ENCODE measurements at places on chromosomes 12 and 14.

DNA sequence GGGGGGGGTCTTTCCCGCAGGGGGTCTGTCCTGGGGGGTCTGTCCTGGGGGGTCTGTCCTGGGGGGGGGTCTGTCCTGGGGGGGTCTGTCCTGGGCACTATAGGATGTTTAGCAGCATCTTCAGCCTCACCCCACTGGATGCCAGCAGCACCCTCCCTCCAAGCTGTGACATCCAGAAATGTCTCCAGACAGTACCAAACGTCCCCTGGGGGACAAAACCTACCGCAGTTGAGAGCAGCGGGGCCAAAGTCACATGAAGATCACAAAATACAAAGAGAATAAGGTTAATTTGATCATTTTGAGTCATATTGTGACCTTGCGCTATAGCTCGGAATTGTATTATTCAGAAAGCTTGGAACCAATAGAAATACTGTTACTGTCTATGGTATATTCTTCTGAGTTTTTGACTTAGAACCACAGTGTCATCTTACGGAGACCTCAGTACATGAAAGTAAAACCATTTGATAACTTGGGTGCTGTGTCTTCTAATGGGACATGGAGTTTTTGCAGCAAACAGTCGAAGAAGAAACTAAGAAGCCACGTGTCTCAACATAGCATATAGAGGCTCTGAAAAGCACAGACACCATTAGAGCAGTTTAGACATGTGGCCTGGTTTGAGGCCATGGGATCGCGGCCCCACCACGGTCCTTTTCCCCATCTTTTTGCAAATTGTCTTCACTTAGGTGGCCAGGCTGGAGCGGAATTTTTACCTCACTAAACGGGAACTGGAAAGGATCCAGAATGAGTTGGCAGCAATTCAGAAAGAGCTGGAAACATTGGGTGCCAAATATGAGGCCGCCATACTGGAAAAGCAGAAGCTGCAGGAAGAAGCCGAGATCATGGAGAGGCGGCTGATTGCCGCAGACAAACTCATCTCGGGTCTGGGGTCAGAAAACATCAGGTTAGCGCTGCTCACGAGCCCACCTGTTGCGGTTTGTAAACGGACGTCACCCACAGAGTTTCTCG lies 59.9 kb downstream of the CCDC92 start:
- DNase-seq = no peak

DNA sequence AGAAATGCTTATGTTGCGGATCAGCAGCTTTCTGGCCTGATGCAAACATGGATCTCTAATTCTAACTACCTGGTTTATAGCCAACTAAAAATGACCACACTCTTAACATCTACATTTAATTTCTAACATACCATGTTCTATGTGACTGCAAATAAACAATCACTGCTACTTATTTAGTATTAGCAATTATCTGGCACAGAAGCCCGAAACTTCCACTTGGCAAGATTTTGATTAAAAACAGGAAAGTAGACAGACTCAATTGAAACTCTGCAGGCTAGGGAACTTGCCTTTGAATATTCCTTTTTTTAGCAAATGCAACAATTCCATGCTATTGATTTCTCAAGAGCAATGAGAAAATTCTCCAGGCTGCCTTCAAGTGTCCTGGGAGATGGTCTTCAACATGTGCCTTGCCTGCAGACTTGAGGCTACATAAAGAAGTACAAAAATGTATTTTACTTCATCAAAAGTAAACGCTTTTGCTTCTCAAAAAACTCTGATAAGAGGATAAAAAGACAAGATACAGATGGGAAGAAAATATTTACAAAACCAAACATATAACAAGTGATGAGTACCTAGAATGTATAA lies 9.1 kb upstream of the TMCC3 start:
- DNase-seq = no peak

GRCh38 chr12:114580306-114580705 lies 103.7 kb downstream of the TBX3 start:
- no peak for DNase-seq

DNA sequence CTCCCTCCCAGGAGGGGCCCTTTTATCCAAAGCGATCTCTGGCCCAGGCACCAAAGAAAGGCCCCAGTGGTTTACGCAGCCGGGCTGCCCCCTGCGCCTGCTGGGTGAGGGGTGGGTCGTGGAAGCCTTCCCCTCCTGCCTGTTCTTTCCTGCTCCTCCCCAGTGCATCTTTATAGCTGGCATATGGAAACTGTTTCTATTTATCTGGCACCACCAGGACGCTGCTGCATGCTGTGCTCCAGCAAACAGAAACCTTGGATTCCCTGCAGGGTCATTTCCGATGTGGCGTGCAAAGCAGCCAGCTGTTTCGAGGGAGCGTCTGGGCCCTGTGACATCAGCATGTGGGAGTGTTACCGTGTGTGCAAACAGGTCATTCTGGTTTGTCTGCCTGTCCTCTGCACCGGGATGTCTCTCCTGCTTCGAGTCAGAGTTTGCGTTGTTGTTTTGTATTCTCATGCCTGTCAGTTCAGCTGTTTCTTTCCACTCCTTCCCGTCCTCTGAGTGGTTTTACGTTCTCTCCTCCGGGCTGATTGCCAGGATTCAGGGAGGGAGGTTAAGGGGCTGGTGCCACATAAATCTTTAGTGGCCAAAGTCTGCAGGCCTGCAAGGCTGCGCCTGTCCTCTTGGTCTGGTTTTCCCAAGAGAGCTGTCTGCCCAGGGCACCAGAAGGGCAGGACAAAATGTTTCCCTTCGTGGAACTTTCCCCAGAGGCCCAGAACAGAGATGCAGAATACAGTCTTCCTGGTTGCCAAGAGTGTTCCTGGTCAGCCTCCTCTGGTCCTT lies 24.6 kb downstream of the TPCN1 start:
- no peak for DNase-seq

DNA sequence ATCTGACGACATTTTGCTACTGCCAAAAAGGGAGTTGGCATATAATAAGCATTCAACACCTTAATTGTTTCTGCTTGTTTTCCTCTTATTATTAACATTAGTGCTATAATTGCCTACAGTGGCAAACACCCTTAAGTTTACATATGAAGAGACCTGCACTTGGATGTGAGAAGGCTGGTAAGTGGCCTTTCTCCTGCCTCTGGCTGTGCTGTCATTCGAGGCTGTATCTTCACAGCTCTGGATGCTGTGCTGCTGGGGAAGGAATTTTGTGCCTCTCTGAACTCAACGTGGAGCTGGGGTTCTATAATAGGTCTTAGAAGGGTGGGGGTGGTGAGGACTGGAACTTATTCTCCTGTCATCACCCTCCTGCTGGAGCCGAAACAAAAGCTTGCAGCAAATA lies 385.9 kb downstream of the EMP1 start:
- DNase-seq = no peak

DNA sequence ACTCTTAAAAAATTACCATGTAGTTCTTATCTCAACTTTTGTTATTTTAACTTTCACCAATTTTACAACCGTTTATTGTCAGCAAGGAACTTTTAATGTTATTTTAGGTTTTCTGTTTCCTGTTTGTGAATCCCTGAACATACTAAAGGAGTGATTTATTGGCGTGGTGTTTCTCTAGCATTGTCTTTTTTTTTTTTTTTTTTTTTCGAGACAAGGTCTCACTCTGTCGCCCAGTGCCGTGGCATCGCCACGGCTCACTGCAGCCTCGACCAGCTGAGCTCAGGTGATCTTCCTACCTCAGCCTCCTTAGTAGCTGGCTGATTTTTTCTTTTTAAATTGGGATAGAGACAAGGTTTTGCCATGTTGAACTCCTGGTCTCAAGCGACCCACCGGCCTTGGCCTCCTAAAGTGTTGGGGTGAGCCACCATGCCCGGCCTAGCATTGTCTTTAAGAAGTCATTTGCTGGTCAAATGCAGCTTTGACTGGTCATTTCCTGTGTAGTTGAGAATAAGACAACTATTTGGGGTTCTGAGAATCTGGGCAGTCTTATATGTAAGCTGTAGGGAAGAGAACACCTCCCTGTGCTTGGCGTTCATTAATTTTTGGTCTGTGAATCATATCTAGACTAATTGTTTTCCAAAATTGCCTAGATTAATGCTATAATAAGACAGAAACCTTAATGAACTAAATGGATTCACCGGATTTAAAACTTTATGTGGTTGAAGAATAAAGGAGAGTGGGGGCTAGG lies 2.1 kb downstream of the WASHC4 start:
- no peak for DNase-seq

DNA sequence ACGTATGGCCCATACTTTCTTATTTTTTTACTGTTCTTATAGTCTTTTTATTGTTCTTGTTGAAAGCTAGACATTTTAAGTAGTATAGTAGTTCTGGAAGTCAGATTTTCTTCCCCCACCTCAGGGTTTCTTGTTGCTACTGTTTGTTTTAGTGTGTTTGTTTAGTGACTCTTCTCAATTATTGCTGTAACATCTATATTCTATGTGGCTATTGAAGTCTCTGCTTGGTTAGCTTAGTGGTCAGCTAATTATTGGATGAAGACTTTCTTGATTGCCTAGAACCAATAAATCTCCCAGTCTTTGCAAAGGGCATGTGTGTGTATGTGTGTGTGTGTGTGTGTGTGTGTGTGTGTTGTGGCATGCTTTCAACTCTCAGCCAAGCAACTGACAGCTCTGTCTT lies 34.3 kb upstream of the UNC79 start:
- no peak for DNase-seq

DNA sequence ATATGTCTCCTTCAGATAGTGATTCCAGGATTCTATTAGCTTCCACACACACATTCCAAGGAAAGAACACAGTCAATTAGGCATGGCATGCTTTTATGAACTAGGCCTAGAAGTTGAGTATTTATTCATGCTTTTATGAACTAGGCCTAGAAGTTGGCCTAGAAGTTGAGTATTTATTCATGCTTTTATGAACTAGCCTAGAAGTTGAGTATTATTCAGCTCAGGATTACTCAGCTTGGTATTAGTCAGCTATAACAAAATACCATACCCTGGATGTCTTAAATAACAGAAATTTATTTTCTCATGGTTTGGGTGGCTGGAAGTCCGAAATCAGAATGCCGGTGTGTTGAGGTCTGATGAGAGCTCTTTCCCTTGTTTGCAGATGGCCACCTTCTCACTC lies 442.7 kb upstream of the FLRT2 start:
- DNase-seq = no peak

GRCh38 chr14:86639146-86639545 lies 1109.2 kb downstream of the FLRT2 start:
- no peak for DNase-seq

GRCh38 chr12:130538343-130539095 lies 177.6 kb downstream of the RIMBP2 start:
- no peak for DNase-seq

GRCh38 chr12:92332552-92332951 lies 186.9 kb upstream of the BTG1 start:
- DNase-seq = no peak

Measured in activated T-cell treated with anti-CD3 and anti-CD28 coated beads for 24 hours (primary cell).